ENCODE measurements at places on chromosomes 4 and X.
A peak's percentile ranks its signal among the peaks of the same experiment; 100 is the strongest.

- peak; percentile 28 for DNase-seq
Measured at GRCh38 chr4:139247700-139248238, 32.3 kb downstream of the MGARP start.

GRCh38 chr4:52877036-52877435 lies 14.9 kb downstream of the RASL11B start:
- DNase-seq = no peak

GRCh38 chr4:155604718-155605626 lies 61.7 kb upstream of the GUCY1A1 start:
- peak; percentile 96 for DNase-seq

DNA sequence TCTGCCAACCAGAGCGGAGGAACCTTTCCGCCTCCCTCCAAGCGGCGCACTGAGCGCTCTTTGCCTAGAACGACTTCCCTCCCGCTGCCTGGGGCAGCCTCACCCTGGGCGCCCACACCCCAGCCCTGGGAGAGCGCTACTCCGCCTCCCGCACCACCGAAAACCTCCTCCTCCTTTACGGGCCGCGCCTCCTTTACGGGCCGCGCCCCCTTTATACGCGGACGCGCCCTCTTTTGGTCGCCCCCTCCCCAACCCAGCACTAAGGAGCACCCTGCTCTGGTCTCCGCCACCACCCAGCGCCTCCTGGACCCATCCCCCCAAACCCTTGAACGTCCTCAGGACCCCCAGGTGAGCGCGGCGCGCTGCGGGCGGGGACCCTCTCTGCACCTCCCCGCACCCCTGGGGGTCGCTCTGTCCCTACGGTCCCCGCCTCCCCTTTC lies 586 bp upstream of the NSG1 start:
- no peak for DNase-seq

DNA sequence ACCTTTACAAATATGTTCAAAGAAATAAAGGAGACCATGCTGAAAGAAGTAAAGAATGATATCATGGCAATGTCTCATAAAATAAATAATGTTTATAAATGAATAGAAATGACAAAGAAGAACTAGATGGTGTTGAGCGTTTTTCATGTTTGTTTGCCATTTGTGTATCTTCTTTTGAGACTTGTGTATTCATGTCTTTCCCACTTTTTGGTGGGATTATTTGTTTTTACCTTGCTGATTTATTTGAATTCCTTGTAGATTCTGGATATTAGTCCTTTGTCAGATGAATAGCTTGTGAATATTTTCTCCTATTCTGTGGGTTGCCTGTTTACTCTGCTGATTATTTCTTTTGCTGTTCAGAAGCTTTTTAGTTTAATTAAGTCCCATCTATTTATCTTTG lies 732.4 kb downstream of the FAT4 start:
- DNase-seq = no peak

GRCh38 chr4:51907006-51907669 lies 64.2 kb downstream of the DCUN1D4 start:
- no peak for DNase-seq

DNA sequence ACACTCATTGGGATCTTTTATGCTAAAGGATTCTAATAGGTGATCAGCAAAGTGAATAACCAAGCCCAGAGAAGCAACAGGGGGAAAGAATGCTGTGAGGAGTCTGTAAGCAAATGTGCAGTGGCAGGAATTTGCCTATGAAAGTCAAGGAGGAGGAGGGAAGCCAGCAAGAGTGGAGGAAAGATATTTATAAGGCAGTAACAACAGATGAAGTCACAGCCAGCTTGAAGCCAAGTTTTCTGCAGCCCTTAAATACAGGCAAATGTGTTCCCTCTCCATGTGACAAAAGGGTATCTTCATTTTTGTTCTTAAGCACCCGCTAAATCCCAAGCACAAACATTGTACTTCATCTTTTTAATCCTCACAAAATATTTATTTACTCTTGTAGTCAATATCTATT lies 275.0 kb upstream of the CLNK start:
- DNase-seq = no peak

DNA sequence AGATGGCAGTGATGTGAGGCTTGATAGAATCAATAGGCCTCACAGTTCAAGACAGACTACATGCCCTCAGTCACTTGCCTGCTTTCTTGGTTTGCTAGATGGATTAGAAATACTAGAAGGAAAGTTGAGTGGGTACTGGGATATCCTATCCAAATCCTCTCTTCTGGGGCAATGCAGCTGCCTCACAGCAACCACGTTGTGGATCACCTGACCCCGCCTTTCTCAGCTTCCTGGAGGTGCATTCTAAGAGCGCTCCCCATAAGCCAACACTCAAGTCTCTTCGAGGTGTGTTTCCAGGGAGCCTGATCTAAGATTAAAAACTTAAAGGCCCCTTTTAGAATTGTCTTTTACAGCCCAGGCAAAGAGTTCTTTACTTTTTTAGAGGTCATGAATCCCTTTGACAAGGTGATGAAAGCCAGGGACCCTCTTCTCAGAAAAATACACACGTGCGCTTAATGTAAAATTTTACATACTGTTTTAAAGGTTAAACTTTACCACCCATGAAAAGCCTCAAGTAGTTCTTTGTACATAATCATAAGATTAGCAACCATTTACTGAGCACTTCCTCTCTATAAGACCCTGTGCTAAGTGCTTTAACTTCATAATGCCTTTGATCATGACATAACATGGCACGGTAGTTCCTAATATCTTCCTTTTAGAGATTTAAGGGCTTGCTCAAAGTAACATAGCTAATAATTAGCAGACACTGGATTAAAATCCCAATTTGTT lies 840 bp upstream of the RPL34 start:
- no peak for DNase-seq

DNA sequence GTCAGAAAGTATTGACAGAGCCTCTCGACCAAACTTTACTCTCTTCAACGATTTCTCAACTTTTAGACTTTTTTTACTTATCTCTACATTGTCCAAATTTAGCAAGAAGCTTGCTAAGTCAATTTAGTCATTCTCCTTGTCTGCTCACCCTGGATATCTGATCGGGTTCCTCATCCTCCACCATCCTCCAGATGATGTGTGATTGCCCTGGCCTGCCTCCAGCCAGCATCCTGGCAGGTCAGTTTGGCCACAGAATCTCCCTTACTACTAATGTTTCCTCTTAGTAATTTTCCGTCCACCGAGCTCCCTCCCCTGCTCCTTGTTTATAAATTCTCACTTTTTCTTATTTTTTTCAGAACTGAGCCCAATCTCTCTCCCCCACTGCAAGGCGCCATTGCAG lies 167.9 kb upstream of the ZFP42 start:
- peak; percentile 26 for DNase-seq

GRCh38 chr4:123913598-123913997 lies 517.0 kb downstream of the SPRY1 start:
- DNase-seq = no peak

DNA sequence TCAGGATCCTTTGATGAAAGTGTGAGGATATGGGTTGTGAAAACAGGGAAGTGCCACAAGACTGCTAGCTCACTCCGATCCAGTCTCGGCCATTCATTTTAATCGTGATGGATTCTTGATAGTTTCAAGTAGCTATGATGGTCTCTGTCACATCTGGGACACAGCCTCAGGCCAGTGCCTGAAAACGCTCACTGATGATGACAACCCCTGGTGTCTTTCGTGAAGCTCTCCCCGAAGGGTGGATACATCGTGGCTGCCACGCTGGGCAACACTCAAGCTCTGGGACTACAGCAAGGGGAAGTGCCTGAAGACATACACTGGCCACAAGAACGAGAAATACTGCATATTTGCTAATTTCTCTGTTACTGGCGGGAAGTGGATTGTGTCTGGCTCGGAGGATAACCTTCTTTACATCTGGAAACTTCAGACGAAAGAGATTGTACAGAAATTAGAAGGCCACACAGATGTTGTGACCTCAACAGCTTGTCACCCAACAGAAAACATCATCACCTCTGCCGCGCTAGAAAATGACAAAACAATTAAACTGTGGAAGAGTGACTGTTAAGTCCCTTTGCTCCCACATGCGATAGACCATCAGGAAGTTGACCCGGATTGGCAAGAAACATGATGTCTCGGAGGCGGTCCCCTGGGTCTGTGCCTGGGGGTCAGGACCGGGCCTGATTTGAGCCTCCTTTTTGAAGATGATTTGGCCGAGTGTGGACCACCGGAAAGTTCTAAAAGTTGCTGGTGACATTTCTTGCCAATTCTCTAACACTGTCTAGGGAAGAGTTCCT lies 22.2 kb downstream of the LIAS start:
- DNase-seq = no peak

DNA sequence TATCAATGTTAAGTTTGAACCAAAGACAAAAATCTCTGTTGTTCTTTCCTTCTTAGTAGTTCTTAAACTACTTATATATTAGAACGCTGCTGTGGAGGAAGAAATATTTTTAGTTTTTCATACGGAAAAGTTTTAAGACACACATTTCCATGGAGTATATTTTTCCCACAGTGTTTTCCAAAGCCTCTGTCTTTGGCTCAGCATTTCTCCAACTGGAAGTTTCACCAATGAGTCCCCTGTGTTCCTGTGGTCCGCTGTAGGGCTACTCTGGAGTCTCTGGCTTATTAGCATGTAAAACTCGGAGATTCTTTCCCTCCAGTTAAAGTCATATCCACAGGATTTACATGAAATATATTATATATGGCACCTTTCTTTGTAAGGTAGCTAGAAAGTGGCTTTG lies 249.0 kb downstream of the CBR4 start:
- no peak for DNase-seq

- no peak for DNase-seq
Measured at GRCh38 chr4:11232015-11232414, 196.7 kb downstream of the HS3ST1 start.

DNA sequence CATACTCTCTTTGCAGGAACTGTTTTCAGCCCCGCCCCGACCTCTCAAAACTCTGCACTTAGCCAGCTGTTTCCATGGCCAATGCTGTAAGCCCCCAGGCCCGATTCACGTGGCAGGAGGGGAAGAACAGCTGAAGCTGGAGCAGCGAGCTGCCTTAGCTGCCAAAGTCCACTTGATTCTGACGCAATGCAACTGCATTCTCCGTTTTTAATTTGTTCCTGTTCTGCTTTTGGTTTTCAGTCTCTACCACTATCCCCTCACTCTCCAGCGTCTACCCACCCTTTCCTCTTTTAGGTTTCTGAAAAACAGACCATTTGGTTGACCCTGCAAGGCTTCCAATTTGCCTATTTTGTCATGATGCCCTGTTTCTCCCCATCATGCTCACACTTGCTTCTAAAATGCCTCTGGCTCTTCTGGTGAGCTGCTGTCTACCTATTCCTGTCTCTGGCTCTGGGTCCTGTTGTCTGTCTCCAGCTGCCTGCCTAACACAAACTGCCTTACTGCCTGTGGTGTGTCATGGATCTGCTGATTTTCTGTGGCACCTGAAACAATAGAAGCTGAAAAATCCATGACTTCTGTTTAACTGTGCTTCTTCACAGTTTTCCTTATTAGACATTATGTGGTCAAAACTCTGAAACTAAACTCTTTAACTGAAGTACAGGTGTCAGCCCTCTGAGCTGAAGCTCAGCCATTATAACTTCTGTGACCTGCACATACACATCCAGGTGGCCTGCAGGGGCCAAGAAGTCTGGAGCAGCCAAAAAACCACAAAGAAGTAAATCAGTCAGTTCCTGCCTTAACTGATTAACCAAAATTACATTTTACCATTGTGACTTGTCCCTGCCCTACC lies 160.5 kb upstream of the AGTR2 start:
- DNase-seq = no peak

DNA sequence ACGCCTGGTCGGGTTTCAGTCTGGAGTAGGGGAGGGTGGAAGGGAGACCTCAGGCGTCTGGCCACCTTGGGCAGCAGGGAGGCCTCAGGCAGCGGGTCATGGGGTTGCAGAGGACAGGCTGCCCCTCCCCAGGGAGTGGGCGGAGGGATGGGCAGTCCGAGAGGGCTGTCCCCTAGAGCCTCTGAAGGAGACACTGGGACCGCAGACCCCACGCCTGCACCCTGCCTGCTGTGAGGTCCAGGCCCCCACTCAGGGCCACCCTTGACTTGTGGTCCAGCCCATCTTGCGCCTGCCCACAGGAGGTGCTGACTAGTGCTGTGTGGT lies 16.5 kb downstream of the FGFRL1 start:
- DNase-seq = no peak
